ENCODE measurements at places on chromosomes 1 and 21.

DNA sequence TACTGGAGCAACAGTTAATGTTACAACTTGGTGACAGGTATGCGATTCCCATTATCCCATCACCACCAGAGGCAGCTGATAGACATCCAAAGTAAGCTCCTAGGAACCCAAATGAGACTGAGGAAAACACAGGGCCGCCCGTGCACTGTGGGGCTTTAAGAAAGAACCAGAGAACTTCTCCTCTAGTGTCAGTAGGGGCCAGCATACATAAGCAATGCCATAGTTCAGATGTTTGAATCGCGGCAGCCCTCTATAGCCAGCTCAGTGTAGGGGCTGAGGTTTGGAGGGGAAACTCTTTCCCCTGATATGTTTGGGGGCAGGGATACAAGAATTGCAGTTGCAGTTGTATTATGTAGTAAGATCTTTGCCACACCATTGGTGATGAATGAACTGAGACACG, 593.3 kb upstream of the NCAM2 start:
- DNase-seq: no peak

DNA sequence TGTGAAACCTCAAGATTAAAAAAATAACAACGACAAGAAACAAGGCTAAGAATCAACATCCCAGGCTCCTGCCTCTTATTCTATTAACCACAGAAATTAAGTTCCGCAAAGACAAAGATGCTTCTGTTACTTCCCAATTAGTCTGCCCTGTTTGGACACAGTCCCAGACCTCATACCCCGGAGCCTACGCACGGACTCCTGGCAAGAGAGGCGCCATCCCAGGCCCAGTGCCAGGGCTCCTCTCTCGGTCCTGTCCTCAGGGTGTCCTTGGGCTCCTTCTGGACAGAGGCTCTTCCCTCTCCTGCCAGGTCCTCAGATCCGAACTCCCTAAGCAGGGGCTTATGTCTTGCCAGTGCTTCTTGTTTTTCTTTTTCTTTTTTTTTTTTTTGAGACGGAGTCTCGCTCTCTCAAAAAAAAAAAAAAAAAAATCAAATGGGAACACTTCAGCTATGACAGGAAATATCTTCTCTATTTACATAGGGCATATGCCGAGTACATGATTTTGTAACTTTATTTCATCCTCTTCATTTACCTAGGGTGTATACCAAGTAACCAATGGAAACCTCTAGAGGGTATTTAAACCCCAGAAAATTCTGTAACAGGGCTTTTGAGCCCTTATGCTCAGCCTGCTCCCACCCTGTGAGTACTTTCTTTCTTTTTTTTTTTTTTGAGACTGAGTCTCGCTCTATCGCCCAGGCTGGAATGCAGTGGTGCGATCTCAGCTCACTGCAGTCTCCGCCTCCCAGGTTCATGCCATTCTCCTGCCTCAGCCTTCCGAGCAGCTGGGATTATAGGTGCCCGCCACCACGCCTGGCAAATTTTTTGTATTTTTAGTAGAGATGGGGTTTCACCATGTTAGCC, 11.7 kb upstream of the ENO1 start:
- no peak for DNase-seq

GRCh38 chr1:23178950-23179349, 10.3 kb upstream of the LUZP1 start:
- DNase-seq: no peak

DNA sequence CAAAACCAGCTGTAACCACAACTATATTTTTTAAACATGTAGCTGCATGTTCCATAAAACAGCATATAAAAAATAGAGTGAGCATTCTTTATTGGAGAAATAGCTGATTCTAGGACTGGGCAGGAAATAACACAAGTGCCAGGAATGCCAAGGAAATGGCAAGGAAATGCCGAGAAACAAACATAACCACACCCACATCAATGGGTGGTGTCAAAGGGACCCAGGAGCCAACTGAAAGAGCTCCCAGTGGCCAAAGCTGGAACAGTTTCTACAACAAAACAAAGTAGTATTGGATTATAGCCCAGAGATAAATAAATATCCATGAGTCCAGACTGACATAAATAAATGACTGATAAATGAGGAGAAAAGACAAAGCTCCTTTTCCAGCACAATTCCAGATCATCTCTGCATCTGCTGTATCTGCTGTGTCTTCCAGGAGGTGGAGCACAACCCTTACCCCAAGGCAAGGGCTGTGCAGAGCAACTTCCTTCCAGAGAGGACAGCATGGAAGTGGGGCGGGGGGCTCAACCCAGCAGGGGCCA, 28.1 kb downstream of the ADARB1 start:
- DNase-seq: no peak

DNA sequence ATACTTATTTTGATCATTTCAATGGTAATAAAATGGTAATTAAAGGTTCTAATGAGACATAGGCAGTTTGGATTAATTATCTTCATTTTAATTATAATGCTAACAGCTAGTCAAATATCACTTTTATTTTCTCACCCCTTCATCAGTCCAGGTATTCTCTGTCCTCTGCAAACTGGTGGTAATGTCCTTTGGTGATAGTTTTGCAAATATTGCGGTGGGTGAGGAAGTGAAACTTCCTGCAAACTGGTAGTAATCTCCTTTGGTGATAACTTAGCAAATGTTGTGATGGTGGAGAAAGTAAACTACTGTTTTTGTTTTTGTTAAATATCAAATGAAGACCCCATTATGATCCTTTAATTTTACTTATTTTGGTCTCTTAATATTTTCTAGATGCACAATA, 209.0 kb downstream of the AMY1C start:
- no peak for DNase-seq

DNA sequence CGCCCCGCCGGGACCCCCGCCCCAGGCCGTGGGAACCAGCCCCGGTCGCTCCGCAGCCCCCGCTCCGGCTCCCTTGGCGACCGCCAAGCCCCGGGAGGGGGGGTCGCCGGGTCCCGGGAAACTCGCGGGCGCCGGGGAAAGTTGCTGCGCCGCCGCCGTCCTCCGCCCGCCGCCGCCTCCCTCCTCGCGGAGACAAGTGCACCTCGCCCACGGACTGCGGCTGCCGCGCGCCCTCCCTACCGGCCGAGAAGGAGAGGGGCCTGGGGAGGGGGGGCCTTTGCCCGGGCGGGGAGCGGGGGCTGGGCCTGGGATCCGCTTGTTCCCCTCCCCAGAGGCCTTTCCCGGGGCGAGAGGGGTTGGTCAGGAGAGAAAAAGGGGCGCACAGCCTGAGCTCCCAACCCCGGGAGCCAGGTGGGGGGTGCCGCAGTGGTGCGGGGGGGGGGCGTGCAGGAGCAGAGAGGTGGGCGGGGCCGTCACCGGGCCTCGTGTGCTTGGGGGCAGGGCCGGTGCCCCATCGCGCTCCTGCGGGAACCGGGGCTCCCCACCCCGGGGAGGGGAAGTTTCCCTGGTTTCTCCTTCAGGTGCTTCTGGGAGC, 592 bp downstream of the AGRN start:
- no peak for DNase-seq

DNA sequence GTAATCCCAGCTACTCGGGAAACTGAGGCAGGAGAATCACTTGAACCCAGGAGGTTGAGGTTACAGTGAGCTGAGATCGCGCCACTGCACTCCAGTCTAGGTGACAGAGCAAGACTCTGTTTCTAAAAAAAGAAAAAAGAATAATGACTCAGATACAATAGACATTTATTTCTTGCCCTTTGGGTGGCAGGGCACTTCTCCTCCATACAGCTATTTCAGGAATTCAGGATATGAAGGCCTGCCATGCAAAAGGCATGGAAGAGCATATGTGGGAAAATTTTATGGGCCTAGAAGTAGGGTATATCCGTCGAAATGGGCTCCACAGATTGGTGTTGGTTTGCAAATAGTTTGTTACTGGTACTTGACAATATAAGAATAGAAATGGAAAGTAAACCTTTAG, 20.2 kb upstream of the POGZ start:
- DNase-seq: no peak

DNA sequence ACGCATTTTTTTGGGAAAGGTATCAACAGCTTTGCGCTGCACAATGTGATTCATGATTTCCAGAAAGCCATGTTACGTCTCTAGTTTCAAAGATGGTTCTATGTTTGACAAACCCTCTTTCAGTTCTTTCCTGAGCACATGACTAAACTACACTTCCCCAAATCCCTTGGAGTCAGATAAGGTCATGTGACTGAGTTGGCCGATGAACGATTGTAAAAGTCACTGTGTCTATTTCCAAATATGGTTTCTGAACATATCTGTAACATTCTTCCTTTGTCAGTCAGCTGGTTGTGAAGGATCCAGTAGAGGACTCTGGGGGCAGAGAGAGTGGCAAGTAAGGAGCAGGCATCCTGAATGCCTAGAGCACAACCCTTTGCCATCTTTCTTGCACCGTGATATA, 35.4 kb downstream of the TMPRSS15 start:
- DNase-seq: no peak

GRCh38 chr1:37676281-37677142, 15.8 kb upstream of the CDCA8 start:
- DNase-seq: no peak

- no peak for DNase-seq
These were observed 129.8 kb upstream of the SAMSN1 start for GRCh38 chr21:14675774-14676530.

DNA sequence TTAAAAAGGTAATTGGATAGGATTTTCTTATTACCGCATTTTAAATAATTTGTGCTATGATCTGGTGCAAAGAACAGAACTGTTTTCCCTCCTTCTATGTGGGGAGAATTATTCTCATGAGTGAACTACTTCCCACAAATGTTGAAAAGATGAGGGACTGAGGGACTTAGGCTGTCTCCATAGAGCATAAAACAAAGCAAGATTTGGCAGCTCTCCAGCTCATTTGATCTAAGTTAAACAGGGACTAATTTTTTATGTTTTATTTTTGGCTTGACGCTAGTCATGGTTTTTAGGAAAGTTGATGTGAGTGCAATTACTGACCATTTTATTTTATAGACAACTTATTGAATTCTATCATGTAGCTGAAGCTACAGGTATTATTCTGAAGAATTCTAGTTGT, 362.3 kb downstream of the HLX start:
- no peak for DNase-seq

- peak; percentile 71 for DNase-seq
These were observed at the start of gene MIGA1 for GRCh38 chr1:77779529-77780281. TSS of gene MIGA1 (plus strand) at chr1:77779649. CDS start at chr1:77783253, 3,604 bp downstream.

DNA sequence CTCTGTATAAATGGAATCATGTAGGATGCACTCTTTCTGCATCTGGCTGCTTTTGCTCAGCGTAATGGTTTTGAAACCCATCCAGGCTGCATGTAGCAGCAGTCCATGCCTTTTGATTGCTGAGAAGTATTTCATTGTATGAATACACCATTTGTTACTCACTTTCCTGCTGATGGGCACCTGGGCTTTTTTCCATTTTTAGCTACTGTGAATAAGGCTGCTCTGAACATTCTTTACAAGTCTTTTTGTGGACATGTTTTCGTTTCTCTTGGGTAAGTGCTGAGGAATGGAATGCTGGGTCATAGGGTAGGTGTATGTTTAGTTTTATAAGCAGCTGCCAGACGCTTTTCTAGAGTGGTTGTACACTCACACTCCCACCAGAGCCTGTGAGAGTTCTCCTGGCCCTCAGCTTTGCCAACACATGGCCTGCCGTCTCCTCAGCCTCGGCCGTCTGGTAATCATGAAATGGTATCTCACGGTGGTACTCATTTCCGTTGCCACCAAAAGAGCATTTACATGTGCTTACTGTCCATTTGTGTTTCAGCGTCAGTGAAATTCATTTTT, 22.7 kb downstream of the SLX9 start:
- no peak for DNase-seq

GRCh38 chr1:151964510-151964909, 29.1 kb downstream of the S100A10 start:
- no peak for DNase-seq

DNA sequence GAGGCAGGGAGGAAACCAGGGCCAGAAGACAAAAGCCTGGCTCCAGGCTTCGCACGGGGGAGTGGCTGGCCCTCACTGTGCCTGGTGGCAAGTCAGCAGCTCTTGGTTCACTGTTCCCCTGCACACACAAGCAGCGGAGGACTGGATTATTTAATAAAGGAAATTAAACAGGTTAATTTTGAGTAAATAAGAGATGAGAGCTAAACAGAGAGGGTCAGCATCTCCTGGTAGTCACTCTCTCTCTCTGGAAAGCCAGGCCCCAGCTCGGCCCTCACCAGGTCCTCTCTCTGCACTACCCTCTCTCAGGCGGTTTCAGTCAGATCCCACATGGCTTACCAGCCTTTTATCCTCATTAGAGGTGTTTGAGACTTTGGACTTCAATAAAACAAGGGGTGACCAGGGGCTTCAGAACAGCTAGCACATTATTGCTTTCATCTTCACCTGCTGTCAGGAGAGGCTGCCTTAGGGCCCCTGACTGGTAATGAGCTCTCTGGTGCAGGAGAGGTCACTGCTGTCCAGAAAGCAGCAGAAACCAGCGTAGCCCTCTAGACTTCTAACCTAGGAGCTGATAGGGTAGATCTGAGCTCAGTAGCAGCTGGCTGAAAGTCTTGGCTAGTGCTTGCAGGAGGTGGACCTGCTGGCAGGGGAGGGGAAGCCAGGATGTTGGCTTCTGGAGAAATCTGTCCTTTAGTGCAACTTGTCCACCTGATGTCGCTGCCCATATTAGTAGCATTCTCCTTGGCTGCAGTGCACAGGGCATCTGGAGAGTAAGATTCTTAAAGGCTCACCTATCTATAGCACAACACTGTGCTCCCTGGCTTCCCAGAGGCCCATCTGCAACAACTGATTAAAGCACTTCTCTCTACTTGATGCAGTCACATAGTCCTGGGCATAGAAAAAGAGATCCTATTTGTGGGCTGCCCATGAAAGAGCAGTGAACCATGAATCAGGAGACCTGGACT, 45.9 kb downstream of the SYT6 start:
- no peak for DNase-seq

DNA sequence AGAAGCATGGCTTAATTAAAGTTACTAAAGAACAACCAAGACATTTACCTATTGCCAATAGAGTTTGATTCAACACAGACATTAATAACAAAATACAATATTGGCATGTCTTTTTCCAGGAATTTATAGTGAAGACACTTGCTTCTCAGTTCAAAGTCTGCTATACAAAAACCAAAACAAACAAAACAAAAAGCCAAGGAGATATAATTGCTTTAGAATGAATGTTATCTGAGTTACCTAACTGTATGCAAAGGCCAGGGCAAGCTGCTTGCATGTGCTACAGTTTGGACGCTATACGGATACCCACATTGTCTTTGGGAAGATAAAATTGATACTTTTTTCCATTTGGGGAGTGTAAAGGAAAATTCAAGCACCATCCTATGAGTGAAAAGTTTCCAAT, 13.6 kb downstream of the FMO5 start:
- DNase-seq: no peak

GRCh38 chr1:63780565-63780964, 6.7 kb downstream of the ROR1 start:
- no peak for DNase-seq

All from stimulated activated CD8-positive, alpha-beta memory T cell treated with anti-CD3 and anti-CD28 coated beads, Interleukin-15, amount 100 ng/mL, for 48 hours (primary cell).